ENCODE measurements at places on chromosomes 3 and 15.

DNA sequence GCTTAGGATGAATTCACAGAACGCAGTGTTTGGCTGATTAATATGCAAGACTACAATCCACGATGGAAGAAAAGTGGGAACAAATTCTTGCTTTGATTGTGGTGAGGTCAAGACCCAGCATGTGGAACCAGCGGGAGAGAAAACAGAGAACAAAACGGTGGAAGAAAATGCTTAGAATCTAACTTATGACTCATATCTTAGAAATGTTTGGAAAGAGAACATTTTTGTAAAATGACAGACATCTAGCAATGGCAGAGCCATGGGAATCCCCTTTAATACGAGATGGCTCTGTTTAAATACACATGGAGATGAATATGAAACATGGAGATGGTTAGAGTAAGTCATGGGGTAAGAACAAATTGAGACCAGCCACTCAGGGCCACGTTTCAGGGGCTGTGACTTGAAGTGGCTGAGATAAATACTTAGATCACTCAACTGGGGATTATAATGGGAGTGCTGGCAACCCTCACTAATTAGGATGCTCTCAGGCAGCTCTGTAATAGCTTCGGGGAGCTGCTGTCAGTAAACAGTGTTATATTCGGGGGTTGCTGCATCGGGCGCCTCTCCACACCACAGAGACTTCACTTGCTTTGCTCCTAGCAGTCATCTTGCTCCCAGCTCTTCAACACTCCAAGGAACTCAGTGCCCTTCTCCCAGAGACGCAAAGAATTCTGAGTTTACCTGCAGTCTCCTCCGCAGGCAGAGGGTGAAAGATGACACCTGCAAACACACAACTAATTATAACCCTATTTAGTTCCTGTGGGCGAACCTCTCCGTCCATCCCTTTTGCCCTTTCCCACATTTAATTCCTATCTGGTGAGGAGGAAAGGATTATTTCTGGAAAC lies 68.0 kb upstream of the ONECUT1 start:
- DNase-seq: no peak

GRCh38 chr3:156743859-156744258 lies 69.5 kb downstream of the TIPARP start:
- no peak for DNase-seq

DNA sequence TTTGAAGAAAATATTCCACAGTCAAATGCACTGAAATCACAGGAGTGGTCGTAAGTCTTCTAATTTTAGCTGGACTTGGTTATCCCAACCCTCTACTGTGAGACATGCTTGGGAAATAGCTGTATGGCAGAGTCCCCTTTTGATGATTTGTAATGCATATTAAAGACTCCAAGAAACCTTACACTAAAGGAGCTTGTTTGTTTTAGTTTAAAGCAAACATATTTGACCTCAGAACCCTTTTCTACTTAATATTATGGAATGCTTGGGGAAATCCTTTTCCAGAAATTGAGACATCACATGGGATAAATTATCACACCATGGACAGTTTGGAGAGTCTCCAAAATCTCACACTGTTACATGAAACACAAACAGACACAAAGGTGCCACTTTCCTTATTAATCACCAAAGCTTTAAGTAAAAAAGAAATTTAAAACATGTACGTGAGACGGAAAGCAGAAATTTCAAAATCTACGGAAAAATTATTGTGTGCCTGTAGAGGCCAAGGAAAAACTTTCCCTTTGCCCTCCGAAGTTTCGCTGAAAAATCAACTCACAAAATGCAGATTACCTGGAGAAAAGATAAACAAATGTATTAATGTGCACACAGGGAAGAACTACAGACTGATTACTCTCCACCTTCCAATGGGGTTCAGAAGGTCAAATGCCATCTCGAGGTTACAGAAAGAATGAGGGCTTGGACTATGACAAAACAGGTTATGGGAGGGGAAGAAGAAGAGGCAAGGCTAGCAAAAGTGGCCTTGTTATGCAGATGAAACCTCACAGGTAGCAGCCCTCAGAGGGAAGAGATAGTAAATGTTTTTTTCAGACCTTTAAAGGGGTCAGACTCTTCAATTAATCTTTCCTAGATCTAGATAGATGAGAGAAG lies 7.0 kb upstream of the CPB1 start:
- no peak for DNase-seq

DNA sequence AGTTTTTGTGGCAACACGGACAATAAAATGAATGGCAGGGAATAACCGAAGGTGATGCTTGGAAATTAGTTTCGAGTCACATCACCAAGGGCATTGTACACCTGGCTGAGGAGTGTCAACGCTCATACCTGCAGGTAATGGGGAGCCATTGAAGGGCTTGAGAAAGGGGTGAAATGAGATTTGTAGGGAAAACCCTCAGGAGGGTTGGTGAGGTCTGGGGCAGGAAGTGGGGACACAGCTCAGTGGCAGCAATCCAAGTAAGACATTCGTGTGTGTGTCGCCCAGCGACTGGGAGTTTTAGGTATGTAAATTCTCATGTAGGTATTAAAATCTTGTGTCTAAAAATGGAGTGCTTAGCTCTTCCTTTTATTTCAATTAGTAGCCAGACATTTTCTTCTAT lies 14.3 kb downstream of the PARP14 start:
- DNase-seq: no peak

- DNase-seq: no peak
Observed at GRCh38 chr3:151620071-151620470, 113.7 kb upstream of the AADACL2 start.

DNA sequence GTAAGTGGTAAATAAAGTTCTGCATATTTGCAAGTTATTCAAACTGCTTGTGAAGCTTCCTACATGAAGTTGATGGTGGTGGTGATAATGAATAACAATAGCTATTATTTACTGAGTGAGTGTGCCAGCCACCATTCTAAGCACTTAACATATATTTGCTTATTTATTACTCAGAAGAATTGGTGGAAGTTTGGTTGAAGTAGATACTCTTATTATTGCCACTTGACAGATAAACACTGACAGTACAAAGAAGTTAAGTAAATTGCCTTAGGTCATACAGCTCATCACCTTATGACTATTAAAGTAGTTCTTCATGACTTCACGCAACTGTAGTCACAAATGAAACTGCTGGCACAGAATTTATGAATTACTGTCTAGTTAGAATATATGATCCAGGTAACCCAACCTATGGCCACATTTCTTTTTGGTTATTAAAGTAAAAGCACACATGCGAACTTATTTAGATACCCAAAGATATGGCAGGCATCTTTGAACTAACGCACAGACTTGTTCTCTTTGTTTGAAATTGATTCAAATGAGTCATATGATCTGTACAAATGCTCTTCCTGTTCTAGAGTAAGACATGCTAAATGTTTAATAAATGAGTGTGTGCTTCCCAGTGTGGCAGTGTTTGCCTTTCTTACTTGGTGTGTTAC lies 99.8 kb upstream of the NR2F2 start:
- DNase-seq: no peak

DNA sequence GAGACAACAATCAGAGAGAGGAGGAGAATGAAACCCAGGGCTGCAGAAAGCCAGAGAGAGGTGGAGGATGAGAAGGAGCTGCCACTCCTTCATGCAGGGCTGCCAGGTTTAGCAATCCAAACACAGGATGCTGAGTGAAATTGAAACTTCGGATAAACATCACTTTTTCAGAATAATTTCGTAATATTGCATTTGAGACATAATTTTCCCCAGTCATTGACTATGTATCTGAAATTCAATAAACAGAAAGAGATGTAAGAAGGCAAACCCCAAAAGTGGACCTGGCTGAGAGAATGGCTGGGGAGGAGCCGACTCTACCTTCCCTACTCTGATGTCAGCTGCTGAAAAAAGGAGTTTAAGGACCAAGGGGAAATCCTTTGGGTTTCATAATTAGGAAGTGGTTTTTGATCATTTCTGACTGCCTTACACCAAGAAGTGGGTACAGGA lies 33.8 kb downstream of the SLC9A9 start:
- DNase-seq: no peak

- DNase-seq: no peak
Observed at GRCh38 chr3:173737167-173737808, 339.7 kb downstream of the NLGN1 start.

GRCh38 chr3:128399221-128399915 lies 67.3 kb downstream of the DNAJB8 start:
- DNase-seq: no peak

GRCh38 chr3:172476347-172476746 lies 28.1 kb upstream of the GHSR start:
- DNase-seq: no peak

GRCh38 chr3:52121813-52122212 lies 32.4 kb downstream of the POC1A start:
- no peak for DNase-seq

DNA sequence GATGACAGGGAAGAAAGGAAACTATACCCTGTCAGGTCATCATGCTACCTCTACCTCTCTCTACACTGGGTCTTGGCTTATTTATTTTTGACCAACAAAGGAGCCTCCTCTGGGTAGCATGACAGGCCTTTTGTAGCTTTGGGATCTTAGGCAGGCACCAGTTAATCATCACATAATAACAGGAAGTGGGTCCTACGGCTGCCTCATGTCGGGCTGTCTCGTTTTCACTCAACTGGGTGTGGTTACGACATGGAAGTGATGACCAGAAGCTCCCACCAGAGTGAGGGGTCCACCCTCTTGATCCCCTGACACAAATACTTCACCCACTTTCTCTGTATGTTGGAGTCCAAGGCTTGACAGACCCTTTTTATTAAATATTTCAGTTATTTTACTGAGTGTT lies 105.3 kb downstream of the CD47 start:
- no peak for DNase-seq

GRCh38 chr3:136250903-136251460 lies 842 bp downstream of the PCCB start:
- DNase-seq: no peak

DNA sequence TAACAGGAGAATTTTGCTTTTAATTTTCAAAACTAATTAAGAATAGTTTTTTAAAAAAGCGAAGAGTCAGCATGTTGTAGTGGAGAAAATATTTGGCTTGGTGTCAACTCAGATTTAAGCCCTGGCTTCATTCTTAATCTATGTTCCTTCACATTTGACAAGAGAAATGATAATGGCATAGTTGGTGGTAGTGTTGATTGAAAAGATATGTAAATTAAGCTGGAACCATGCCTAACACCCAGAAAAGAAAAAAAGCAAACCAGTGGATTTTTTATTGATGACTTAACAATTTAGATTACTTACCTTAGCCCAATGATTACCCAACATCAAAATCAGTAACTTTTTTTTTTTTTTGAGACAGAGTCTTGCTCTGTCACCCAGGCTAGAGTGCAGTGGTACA lies 27.4 kb downstream of the TCAIM start:
- DNase-seq: no peak

DNA sequence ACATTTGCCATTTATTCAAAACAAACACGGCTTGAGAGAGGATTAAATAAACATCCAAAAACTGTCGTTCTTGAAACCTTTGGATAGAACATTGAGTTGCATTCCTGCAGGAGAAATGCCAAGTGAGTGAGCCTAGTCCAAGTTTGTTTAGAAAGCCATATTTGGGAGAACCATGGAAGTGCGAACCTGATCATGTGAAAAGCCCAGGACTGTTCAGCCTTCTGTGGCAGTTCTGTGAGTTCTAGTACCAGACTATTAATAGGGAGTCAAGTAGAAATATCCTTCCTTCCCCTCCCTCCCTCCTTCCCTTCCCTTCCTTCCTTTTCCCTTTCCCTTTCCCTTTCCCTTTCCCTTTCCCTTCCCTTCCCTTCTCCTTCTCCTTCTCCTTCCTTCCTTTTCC lies 470.4 kb downstream of the LPP start:
- DNase-seq: no peak

DNA sequence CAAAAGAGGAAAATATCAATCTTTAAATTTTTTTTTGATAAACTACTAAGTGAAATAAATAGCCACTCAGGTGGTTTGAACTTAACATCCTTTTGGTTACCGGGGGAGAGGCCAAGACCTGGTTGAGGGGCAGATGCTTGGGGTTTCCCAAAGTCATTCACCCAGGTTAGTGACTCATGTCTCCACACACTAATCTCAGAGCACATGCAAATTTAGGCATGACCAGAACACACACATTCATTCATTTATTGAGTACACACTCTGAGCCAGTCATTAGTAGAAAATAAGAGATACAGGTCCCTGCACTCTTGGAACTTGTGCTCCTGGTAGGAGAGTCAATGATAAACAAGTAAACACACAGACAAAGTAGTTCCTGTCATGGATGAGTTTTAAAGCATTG lies 7.3 kb downstream of the ILDR1 start:
- no peak for DNase-seq

DNA sequence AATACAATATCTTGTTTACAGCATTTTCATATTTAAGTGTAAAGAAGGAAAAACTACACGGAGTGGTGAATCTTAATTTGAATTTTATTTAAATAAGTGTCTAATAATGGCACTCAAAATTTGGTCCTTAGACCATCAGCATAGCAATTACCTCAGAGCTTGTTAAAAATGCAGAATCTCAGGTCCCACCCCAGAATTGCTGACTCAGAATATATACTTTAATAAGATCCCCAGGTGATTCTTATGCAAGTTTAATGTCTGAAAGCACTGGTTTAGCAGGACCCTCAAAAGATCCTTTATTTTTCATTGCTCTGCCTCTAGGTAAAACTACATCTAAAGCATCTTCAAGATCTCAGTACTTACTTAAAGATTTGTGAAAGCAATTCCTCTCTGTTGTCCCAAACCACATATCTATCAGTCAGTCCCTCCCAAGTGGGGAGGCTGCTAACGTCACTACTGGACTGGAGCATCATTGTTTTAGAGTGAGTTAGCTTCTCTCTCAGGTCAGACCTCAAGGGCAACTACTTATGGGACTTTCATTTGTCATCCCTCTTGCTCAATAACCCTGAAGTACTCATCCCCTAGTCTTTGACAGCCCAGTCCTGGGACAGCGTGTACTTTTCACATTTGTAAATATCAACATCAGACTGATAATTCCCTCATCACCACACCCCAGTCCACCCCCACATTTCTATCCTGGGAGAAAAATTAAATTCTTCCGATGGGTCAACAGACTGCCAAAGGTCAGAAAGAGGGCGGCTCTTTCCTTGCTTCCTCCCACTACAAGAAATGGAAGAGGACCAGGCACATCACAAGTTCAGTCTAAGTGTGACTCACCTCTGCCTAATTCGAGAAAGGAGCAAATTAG lies 76.7 kb downstream of the CBLB start:
- no peak for DNase-seq

DNA sequence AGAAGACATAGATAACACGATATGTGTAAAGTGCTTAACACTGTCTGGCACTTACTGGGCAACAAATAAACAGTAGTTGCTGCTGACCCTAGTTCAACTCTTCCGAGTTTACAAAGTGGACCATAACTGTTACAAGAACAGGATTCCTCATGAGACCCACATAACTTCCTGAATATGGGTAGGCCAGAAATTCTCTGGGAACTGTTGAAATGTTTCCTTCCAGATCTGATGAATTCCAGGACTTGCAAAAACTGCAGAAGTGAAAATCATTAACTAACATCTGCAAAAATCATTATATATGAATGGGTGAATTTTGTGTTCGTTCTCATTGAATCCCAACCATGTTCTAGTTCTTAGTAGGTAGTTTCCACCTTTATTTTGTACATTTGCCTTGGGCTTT lies 181.7 kb upstream of the MME start:
- no peak for DNase-seq
